Skeletal muscle tissue (tissue), 5 donors: ENCODE measurements at places on chromosomes 11 and 22. TPM values are rescaled to one million over a fixed set of nuclear protein-coding genes. Genes with fewer than 3 reads are reported as not detected.

Gene SLC5A12
- total RNA-seq: not detected

Gene TPBGL
- total RNA-seq: not detected

Gene HORMAD2
- total RNA-seq: not detected

Gene CDC42EP1
- 6.3 TPM for total RNA-seq

Gene OTUB1
- 18.3 TPM for total RNA-seq

Gene PAX6
- total RNA-seq: not detected

Gene PHOX2A
- total RNA-seq: not detected

Gene NLRX1
- 17.2 TPM for total RNA-seq

Gene THY1
- 19.8 TPM for total RNA-seq

Gene APOL3
- 13.6 TPM for total RNA-seq

Gene APOA5
- total RNA-seq: not detected
